ENCODE measurements at places on chromosomes 3 and 15.

DNA sequence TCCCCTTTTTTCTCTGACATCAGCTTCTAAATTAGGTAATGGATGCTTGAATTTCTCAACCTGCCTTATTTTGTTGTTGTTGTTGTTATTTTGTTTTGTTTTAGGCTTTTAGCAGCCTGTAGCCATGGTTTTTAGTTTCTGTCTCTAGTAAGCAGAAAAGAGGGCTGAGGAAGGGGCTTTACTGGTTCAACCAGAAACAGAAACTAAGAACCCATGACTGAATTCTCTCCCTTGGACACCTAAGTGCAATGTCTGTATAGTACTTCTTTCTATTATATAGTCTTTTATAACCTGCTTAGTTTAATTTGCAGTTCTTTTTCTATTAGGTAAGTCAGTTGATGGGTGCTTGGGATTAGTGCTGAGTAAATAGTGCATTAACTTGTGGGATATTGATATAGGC, 129.0 kb downstream of the BBX start:
- DNase-seq: no peak

- DNase-seq: no peak
Measured at GRCh38 chr3:178392511-178392926, 143.7 kb upstream of the KCNMB2 start.

DNA sequence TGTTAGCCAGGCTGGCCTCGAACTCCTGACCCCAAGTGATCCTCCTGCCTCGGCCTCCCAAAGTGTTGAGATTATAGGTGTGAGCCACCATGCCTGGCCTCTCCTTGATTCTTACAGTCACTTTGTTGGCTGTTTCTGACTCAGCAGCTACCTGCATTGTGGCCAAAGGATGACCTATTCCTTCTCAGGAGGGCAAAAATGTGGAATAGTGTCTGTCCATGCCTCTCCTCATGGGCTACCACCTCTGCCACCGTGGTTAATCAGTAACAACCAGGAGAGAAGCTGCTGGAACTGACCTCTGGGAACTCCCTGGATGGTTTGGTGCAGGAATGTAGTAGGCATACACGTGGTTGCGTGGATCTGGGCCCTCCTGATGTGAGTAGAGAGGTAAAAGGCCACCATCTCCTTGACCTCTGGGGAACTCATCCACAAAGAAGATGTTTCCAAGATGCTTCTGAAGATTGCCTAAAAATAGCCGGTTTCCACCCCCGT, 63.3 kb downstream of the FLNB start:
- no peak for DNase-seq

- DNase-seq: no peak
Measured at GRCh38 chr15:56445746-56446145, 19.2 kb downstream of the MNS1 start.

DNA sequence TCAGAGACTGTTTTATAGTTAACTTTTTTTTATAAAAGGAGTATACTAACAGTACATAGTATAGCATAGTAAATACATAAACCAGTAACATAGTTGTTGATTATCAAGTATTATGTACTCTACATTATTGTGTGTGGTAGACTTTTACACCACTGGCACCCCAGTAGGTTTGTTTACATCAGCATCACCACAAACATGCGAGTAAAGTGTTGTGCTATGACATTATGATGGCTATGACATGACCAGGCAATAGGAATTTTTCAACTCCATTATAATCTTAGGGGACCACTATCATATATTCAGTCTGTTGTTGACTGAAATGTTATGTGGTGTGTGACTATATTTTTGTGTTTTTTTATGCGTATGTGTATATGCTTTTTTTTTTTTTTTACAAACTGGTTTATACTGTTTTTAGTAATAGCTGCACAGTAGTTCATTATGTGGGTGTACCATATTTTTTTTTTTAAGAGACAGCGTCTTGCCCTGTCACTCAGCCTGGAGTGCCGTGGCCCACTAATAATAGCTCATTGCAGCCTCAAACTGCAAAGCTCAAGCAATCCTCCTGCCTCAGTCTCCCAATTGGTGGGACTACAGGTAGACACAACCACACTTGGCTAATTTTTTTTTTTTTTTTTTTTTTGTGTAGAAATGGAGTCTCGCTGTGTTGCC, 1.9 kb downstream of the CAPN7 start:
- DNase-seq: no peak

- no peak for DNase-seq
Measured at GRCh38 chr15:80326270-80326669, 74.3 kb upstream of the CTXND1 start.

GRCh38 chr15:74541494-74542165, 610 bp downstream of the ARID3B start:
- DNase-seq: no peak

DNA sequence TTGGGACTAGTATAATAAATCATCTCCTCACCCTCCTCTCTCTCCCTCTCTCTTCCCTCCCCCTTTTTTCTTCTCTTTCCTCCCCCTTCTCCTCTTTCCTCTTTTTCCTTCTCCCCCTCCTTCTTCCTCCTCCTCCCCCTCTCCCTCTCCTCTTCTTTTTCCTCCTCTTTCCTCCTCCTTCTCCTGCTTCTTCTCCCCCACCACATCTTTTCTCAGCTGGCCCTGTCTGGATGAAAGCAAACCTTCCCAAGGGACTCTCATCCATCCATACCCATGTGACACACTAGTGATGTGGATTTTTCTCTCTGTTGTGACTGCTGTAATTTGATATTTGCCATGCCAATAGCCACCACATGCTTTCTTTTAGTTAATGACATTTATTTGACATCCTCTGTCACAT, 127.2 kb downstream of the EBLN2 start:
- peak; percentile 3 for DNase-seq

DNA sequence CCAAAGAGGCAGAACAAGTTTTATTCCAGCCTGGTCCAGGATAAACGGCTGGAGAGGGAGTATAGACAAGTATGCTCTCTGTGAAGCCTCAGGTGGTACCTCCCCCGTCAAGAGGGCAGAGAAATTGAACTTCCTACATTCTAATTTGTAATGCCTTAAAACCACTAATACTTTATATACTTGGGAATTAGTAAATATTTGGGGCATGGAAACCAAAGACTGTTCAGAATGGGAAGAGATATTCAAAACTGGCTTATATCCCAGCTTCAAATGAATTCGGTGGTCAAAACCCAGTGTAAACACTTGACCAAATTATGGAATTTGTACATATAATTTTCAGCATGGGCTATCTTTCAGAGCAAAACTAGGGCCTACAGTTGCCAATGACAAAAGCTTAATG, 122.6 kb downstream of the FBN1 start:
- no peak for DNase-seq

- DNase-seq: no peak
Measured at GRCh38 chr3:178275311-178275710, 260.9 kb upstream of the KCNMB2 start.

DNA sequence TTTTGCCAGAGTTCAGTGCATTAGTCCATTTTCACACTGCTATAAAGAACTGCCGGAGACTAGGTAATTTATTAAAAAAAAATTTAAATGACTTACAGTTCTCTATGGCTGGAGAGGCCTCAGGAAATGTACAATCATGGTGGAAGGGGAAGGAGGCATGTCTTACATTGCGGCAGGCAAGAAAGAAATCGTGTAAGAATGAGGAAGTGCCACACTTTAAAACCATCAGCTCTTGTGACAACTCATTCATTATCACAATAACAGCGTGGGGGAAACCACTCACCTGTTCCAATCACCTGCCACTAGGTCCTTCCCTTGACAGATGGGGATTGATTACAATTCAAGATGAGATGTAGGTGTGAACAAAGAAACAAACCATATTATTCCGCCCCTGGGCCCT, 1361.4 kb downstream of the NSUN3 start:
- no peak for DNase-seq

DNA sequence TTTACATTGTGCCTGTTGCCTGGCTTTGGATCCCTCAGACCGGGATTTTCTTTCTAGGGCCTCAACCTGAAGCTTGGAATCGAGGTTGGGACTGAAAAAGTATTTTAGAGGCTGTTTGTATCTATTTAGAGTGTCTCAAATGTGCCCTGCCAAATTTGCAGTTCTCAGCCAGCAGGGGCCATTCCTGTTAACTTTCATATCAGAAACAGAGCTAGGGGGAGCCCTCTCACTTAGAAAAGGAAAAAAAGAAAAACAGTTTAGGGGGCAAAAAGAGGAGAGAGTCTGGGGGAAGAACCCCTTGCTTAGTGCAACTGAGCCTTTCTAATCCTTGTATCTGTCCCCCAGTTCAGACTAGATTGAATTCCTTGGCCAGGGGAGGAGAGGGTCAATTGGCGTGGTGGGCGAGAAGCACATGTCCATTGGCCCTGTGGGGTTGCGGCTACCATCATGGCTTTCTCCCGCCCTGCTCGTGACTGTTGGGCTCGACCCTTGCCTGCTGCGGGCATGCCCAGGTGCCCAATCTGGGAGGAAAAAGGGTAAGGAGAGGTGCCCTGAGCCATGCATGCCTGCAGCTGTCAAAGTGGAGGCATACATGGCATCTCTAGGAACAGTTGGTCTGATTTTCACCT, 101.6 kb downstream of the CFAP44 start:
- DNase-seq: no peak

All from NCI-H2107 (cell line).